Cardiac atrium fibroblast (primary cell): ENCODE measurements at places on chromosomes 12 and 14. TPM values are rescaled to one million over a fixed set of nuclear protein-coding genes. Genes with fewer than 3 reads are reported as not detected.

OR4E2 gene
- total RNA-seq = not detected in 2 replicates

CKAP4 gene
- total RNA-seq = 177 and 258 TPM in 2 replicates

RFLNA gene
- 4.7 and 15.9 TPM in 2 replicates for total RNA-seq

CLEC7A gene
- not detected in 2 replicates for total RNA-seq

SAV1 gene
- total RNA-seq = 15.1 and 20.6 TPM in 2 replicates

PTPRQ gene
- total RNA-seq = 0.16 and 2.0 TPM in 2 replicates

KCNK10 gene
- not detected in 2 replicates for total RNA-seq

FOXM1 gene
- 11.7 and 18.8 TPM in 2 replicates for total RNA-seq

GARIN6 gene
- not detected in 2 replicates for total RNA-seq

EIF2S3B gene
- 0.49 and 0.54 TPM in 2 replicates for total RNA-seq

TRIM9 gene
- total RNA-seq = 0.49 and 2.7 TPM in 2 replicates

ALX1 gene
- total RNA-seq = not detected in 2 replicates

TMEM179 gene
- total RNA-seq = not detected in 2 replicates

SOS2 gene
- 14.1 and 16.8 TPM in 2 replicates for total RNA-seq

DERA gene
- 29.2 and 41.5 TPM in 2 replicates for total RNA-seq

FGF23 gene
- total RNA-seq = not detected in 2 replicates

ADAM21 gene
- 1.3 and 1.4 TPM in 2 replicates for total RNA-seq

TGM1 gene
- total RNA-seq = 0.16 and 0.72 TPM in 2 replicates

FAM181A gene
- total RNA-seq = not detected in 2 replicates

CLEC14A gene
- total RNA-seq = 32.9 and 85.9 TPM in 2 replicates

DIO3 gene
- not detected in 2 replicates for total RNA-seq

TRHDE gene
- total RNA-seq = 0.90 TPM in 1 of 2 replicates, not detected in the other

CPM gene
- total RNA-seq = 5.6 and 9.4 TPM in 2 replicates

TGFB3 gene
- total RNA-seq = 9.2 and 10.5 TPM in 2 replicates

ANO4 gene
- total RNA-seq = 4.0 and 5.3 TPM in 2 replicates

PLCZ1 gene
- total RNA-seq = not detected in 2 replicates

KRT71 gene
- total RNA-seq = not detected in 2 replicates

IL22 gene
- total RNA-seq = not detected in 2 replicates

MMP19 gene
- total RNA-seq = 34.8 and 40.3 TPM in 2 replicates

TCL1B gene
- not detected in 2 replicates for total RNA-seq

TSHR gene
- total RNA-seq = not detected in 2 replicates

NRIP2 gene
- not detected in 2 replicates for total RNA-seq

PCBP2 gene
- 158 and 225 TPM in 2 replicates for total RNA-seq

SLC8A3 gene
- total RNA-seq = under 0.01 and 0.18 TPM in 2 replicates

ENTPD5 gene
- 6.8 and 7.2 TPM in 2 replicates for total RNA-seq

DRAM1 gene
- 4.9 and 12.2 TPM in 2 replicates for total RNA-seq

CLEC9A gene
- not detected in 2 replicates for total RNA-seq

C14orf180 gene
- total RNA-seq = not detected in 2 replicates

TPPP2 gene
- not detected in 2 replicates for total RNA-seq

HIGD1C gene
- total RNA-seq = not detected in 2 replicates

CNTN1 gene
- total RNA-seq = not detected in 2 replicates

OTX2 gene
- total RNA-seq = not detected in 2 replicates

ALDH1L2 gene
- total RNA-seq = 78.3 and 89.9 TPM in 2 replicates

DCAF4 gene
- total RNA-seq = 13.7 and 20.1 TPM in 2 replicates

PLEKHG7 gene
- total RNA-seq = not detected in 2 replicates

RNF212B gene
- total RNA-seq = not detected in 2 replicates

MYO1A gene
- not detected in 2 replicates for total RNA-seq

COX8C gene
- total RNA-seq = not detected in 2 replicates

ADAM20 gene
- total RNA-seq = under 0.01 TPM in 1 of 2 replicates, not detected in the other

AKAP5 gene
- 0.32 and 0.36 TPM in 2 replicates for total RNA-seq
